Smooth muscle cell of the pulmonary artery (primary cell): ENCODE measurements at places on chromosomes 3 and 15. TPM values are rescaled to one million over a fixed set of nuclear protein-coding genes. Genes with fewer than 3 reads are reported as not detected.

CHST14 gene
- total RNA-seq = 18.4 and 21.8 TPM in 2 replicates

NR2F2 gene
- total RNA-seq = 23.4 and 62.9 TPM in 2 replicates

MAP2K1 gene
- 64.2 and 65.0 TPM in 2 replicates for total RNA-seq

PIAS1 gene
- total RNA-seq = 13.5 and 15.1 TPM in 2 replicates

CSTA gene
- total RNA-seq = 1.2 TPM in 1 of 2 replicates, not detected in the other

TIMP4 gene
- 1.1 and 3.2 TPM in 2 replicates for total RNA-seq

CPN2 gene
- total RNA-seq = not detected in 2 replicates

PRSS50 gene
- not detected in 2 replicates for total RNA-seq

CGGBP1 gene
- 59.3 and 79.3 TPM in 2 replicates for total RNA-seq

TMEM266 gene
- total RNA-seq = 0.03 and 0.07 TPM in 2 replicates

TERC gene
- 23.9 and 66.4 TPM in 2 replicates for total RNA-seq

POPDC2 gene
- 0.23 and 0.33 TPM in 2 replicates for total RNA-seq

LRTM1 gene
- total RNA-seq = not detected in 2 replicates

UBAP1L gene
- total RNA-seq = 2.2 and 2.4 TPM in 2 replicates
